ENCODE measurements at places on chromosomes 13 and 19.
A peak's percentile ranks its signal among the peaks of the same experiment; 100 is the strongest.

GRCh38 chr13:114311908-114312307 lies 2.4 kb upstream of the CHAMP1 start:
- no peak for DNase-seq

DNA sequence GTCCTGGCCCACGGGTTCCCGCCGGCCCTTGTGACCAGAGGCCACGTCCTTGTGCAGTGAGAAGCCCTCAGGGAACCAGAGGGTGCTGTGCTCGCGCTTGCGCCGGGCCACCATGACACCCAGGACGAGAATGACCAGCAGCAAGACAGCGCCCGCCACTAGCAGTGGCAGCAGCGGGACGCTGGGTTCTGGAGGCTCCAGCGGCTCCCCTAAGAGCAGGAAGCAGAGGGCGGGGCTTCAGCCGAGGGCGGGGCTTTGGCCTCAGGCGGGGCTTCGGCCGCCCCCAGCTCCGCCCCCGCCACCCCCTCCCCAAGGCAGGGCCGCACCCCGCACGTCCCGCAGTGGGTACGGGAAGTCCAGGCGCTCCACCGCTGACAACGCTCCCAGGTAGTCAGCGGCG lies 30.4 kb downstream of the NOTCH3 start:
- DNase-seq: no peak

DNA sequence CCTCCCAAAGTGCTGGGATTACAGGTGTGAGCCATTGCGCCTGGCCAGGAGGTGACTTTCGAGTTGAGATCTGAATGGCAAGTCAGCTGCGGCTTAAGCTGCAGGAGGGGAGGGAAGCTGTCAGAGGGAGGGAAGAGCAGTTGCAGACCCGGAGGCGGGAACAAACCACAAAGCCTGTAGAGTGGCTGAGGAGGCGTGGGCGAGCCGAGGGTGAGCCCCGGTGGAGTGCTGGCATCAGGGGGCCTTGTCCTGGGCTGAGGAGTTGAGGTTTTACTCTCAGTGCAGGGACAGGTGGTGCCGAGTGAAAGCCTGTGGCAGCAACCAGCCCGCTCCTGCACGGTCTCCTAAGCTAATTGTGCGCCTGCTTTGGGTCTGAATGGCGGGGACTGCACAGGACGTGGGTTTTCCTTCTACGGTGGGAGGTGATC lies 24.2 kb downstream of the PPP1R37 start:
- no peak for DNase-seq

DNA sequence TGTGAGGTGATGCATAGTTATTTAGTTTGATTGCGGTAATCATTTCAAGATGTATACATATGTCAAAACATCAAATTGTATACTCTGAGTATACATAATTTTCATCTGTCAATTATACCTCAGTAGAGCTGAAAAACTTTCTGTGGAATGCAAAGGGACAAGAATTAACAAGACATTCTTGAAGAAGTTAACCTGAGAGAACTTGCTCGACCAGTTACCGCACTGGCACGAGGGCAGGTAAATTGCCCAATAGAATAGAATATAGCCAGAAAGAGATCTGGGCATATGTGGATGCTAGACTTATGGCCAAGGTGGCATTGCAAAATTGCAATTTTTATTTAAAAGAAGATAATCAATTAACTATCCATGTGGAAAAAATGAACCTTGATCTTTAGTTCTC lies 42.3 kb upstream of the GJB6 start:
- no peak for DNase-seq

DNA sequence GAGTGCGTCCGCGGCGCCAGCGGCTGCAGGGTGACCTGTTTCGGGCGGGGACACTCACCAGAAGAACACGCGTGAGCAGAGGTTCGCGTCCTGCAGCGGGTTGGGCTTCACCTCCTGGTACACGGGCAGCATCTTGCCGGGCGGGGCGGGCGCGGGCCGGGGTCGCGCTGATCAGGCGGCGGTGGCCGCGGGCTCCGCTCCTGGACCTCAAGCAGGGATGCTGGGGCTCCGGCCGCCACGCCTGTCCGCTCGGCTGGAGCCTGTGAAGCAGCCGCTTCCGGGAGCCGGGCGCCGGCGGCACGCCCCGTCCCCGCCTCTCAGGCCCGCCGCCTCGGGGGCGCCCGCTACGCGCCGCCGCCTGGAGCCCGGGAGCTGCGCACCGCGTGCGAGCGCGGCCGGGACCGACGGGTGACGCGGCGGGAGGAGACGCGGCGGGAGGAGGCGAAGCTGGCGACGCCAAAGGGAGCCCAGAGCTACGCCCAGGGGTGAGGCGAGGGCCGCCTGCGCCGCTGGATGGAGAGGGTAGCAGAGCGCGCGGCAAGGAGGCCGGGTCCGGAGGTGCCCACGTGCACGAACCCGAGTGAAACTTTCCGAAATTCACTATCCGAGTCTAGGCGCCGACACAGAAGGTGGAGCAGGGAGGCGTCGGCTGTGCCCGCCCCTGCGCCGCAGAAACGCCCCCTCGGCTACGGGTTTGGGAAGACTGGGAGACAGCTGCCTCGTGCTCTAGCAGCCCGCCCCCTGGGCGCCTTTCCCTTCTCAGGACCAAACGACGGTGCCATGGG lies at the start of gene ABCC4:
Gene ABCC4 (minus strand): TSS at position 269 of the 785 bp plus-strand sequence. CDS start 137 bp downstream, at position 132.
- peak; percentile 24 for DNase-seq

GRCh38 chr19:41030651-41031050 lies 39.6 kb downstream of the CYP2B6 start:
- no peak for DNase-seq

- DNase-seq: no peak
Measured at GRCh38 chr13:45327253-45327955, 13.6 kb downstream of the TPT1 start.

DNA sequence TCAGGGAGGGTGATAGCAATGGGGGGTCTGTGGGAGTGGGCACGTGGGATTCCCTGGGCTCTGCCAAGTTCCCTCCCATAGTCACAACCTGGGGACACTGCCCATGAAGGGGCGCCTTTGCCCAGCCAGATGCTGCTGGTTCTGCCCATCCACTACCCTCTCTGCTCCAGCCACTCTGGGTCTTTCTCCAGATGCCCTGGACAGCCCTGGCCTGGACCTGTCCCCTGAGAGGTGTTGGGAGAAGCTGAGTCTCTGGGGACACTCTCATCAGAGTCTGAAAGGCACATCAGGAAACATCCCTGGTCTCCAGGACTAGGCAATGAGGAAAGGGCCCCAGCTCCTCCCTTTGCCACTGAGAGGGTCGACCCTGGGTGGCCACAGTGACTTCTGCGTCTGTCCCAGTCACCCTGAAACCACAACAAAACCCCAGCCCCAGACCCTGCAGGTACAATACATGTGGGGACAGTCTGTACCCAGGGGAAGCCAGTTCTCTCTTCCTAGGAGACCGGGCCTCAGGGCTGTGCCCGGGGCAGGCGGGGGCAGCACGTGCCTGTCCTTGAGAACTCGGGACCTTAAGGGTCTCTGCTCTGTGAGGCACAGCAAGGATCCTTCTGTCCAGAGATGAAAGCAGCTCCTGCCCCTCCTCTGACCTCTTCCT lies 9.3 kb upstream of the CEACAM7 start:
- no peak for DNase-seq

- DNase-seq: no peak
Measured at GRCh38 chr13:113273321-113273720, 23.7 kb upstream of the LAMP1 start.

- no peak for DNase-seq
Measured at GRCh38 chr13:24986826-24987225, 109.1 kb upstream of the PABPC3 start.

GRCh38 chr13:18949489-18949761 lies 232.2 kb downstream of the TUBA3C start:
- DNase-seq: no peak

- no peak for DNase-seq
Measured at GRCh38 chr19:743168-743687, 7.7 kb upstream of the MISP start.

DNA sequence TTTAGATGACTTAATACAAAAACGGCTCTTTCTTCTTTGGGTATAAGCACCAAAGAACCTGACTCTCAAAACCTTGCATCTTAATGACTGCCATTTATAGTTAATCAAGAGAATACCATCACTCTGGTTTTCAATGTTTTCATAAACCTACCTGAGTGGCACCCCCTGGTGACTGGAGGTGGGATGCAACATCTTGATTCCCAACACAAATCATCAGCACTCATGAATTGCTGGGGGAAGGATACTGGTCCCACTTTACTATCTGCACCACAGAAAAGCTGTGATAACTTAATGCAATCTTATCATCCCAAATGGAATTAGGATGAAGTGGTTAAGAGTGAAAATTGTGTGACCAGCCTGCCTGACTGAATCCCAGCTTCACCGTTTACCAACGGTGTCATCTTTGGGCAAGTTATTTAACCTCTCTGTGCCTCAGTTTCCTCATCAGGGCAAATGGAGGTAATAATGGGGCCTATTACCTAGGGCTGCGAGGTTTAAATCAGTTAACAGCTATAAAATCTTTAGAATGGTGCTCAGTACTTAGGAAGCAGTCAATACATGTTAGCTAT lies 366.4 kb downstream of the KLF12 start:
- DNase-seq: no peak
